ENCODE measurements at places on chromosomes 12 and 14.

GRCh38 chr14:89688507-89689211 is 265.9 kb downstream of the EFCAB11 start:
- no peak for DNase-seq

GRCh38 chr14:63956326-63956725 is 103.5 kb downstream of the SYNE2 start:
- no peak for DNase-seq

DNA sequence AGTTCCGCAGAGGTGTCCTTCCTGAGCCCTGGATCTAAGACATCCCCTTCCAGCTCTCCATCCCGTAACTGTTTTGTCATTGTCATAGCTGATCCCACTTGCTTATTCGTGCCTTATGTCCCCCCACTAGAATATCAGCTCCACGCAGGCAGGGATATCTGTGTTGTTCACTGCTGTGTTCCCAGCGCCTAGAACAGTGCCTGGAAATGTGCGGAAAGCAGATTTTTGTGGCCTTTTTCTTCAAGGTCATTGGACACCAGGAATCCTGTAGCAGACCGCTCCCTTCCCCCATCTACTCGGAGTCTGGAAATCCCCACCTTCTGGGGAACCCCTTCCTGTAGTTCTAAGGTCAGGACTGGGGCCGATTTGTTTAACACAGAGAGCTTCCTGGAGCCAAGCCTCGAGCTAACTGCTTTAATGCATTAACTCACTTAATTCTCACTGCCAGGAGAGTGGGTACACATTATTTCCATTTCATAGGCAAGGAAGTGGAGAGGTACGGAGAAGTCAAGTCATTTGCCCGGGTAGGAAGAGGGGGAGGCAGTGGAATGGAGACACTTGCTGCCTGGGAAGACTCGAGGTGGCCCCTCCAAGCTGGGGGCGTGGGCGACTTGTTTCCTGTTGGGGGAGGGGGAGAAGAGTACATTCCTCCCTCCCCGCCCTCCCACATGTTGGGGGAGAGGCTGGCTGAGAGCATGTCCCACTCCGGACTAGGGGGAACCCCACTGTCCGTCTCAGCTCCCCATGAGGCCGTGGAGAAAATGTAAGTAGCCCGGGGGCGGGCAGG is 1.2 kb upstream of the SH2B3 start:
- DNase-seq, result peak; percentile 90

GRCh38 chr14:100836941-100837804 is 11.3 kb downstream of the MEG3 start:
- DNase-seq, result no peak

- DNase-seq, result no peak
Observed at GRCh38 chr12:92312463-92312964, 166.9 kb upstream of the BTG1 start.

DNA sequence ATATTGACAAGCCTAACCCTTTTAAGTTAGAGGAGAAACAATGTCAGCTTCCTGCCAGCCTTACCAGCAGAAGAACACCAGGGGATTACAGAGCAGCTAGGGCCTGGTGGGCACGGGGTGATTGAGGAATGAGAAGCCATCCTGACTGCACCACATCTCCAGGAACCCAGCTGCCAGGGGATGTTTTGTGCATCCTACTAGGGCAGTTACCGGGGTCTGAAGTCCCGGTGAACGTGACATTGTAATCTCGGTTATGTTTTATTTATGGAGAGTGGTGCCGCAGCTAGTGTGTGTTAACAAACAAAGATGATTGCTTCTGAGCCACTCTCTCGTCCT is 115.9 kb downstream of the BCL11B start:
- DNase-seq, result no peak
